SJSA1 (cell line): ENCODE measurements at places on chromosomes 16 and 17. TPM values are rescaled to one million over a fixed set of nuclear protein-coding genes. Genes with fewer than 3 reads are reported as not detected.

- no peak for DNase-seq
Measured at GRCh38 chr17:69187294-69187693, 41.3 kb downstream of the ABCA10 start.

DNA sequence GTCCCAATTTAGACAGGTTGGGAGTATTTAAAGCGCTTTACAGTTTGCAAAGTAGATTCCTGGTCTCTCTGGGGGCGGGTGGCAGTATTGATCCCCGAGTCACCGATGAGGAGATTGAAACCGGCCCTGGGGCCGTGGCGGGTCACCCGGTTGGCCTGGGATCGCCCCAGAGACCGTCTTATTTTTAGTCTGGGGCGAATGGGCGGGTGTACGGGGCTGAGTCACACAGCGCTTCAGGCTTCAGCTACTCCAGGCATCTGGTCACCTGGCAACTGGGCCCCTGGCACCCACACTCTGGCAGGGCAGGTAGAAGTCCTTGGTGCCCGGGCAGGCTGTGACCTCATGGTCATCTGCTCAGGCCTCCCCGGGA lies 669 bp downstream of the MIEF2 start:
- no peak for DNase-seq

The ATP1B2 gene
- not detected in 2 replicates for total RNA-seq

The SLC16A6 gene
- not detected in 2 replicates for total RNA-seq

The NATD1 gene
- 0.22 and 1.7 TPM in 2 replicates for total RNA-seq

GRCh38 chr17:30950189-30950588 lies 20.6 kb upstream of the RNF135 start:
- no peak for DNase-seq

The SLC12A3 gene
- total RNA-seq: not detected in 2 replicates

DNA sequence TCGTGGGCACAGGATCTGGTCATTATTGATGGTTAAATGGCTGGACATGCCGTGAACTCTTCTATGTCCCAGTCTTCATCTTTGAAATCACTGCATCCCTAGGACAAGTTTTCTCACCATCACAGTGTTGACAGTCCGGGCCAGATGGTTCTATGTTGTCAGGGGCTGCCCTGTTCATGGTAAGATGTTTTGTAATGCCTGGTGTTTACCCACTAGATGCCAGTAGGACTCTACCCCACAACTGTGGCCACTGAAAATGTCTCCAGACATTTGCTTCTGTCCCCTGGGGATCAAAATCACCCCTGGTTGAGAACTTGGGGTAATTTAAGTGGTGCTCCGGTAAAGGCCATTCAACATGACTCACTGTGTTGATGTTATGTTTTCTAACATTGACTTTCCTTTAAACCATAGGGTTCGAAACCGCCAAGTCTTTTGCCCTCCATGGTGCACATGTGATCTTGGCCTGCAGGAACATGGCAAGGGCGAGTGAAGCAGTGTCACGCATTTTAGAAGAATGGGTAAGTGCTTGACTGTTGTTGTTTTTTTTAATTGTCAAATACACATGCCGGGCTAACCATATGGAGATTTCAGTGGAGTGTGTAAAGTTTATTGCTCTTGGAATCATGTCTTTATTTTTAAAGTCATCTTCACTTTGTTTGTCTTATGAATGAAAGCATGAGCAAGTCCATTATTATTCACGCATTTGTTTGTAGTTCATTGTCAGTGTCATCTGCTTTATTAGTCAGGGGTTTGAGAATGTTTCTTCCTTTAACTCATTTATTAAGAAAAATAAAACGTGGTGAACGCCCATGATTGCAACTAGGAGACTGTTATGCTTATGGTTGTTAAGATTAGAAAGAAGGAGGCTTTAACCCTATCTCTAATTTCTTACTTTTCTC lies 64.6 kb downstream of the WWOX start:
- no peak for DNase-seq

The DPEP3 gene
- not detected in 2 replicates for total RNA-seq

The NXN gene
- 48.4 and 56.6 TPM in 2 replicates for total RNA-seq

DNA sequence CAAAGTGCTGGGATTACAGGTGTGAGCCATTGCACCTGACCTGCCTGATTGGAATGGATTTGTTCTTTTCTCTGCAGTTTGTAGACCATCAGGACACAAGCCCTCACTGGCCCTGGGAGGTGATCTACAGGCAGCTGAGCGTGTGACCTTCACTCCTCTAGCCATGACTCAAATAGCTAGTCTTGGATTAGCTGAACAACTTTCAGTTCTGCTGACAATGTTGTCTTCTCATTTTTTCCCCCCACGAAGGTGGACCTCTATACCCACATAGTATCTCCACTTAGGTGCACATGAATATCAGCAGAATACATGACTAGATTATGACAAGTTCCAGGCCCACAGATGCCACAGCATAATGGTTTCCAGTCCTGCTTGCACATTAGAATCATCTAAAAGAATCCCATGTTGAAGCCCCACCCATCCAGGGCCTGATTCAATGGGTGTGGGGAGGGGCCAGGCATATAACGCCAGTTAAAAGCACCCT lies 36.8 kb downstream of the HS3ST3B1 start:
- no peak for DNase-seq

The WFIKKN2 gene
- not detected in 2 replicates for total RNA-seq

DNA sequence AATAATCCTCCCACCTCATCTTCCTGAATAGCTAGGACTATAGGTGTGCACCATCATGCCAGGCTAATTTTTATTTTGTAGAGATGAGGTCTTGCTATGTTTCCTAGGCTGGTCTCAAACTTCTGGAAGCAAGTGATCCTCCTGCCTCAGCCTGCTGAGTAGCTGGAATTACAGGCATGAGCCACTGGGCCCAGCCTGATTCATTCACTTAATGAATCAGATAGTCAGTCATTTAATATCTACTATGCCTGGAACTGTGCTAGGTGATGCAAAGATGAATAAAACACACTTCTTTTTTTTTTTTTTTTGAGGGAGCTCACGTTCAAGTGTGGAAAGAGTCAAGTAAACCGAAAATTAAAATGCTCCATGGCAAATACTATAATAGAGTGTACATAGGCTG lies 39.4 kb downstream of the EFCAB13 start:
- DNase-seq: no peak

The ZNF778 gene
- total RNA-seq: 3.2 and 13.1 TPM in 2 replicates

The ABCC11 gene
- 0.66 TPM in 1 of 2 replicates, not detected in the other for total RNA-seq

The CCR7 gene
- not detected in 2 replicates for total RNA-seq

The KCTD2 gene
- 24.4 and 28.6 TPM in 2 replicates for total RNA-seq
